ENCODE measurements at places on chromosomes 13 and 19.

GRCh38 chr19:45878043-45878794, 7.7 kb downstream of the IRF2BP1 start:
- DNase-seq = no peak

DNA sequence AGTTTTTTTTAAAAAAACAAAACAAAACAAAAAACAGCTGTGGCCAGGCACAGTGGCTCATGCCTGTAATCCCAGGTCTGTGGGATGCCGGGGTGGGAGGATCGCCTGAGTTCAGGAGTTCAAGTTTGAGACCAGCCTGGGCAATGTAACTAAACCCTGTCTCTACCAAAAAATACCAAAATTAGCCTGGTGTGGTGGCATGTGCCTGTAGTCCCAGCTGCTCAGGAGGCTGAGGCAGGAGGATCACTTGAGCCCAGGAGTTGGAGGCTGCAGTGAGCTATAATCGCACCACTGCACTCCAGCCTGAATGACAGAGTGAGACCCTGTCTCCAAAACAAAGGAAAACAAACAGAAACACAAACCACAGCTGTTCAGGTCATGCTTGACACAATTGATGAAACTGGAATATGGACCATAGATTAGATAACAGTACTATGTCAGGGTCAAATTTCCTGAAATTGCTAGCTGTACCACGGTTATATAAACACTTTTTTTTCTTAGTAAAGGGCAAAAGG, 6.9 kb upstream of the ANGPTL4 start:
- DNase-seq = no peak

DNA sequence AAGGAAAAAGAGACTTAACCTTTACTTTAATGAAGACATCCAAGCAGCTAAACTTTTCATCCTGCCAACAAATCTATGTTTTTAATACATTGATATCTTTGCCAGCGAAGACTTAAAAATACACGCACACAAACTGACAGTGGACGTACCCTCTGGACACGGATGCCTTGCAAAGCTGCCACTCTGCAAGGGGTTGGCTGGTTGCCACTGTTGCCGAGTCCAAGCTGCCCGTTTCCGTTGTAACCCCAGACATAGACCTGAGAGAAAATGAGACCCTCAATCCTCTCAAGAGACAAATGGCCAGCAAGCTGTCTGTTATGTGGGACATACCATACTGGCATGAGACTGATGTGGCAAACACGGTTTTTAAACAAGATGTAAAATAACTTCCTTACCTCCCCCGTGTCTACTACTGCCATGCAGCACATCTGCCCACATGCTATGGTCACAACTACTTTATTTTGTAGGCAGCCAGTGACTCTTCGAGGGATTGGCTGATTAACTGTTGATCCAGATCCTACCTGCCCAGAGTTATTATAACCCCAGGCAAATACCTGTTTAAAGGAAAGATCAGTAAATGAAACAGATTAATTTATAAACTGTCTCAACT, 21.2 kb downstream of the RCBTB2 start:
- no peak for DNase-seq

DNA sequence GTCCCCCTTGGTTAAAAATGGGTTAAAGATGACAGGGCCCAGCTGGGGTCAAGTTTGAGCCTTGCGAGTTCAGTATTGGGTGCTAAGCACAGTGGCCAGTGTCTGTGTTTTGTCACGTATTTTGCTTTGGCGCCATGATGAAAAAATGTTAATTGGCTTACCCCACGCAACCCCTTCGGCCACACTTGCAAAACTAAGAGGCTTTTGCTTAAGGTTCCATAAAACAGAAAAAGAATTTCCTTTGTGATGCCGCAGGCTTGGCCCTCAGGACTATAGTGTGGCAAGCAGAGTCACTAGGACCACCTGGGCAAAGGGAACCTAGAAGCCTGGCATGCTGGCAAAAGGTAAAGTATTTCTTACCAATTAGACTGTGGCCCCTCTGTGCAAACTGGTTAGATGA, 20.7 kb downstream of the DPRX start:
- no peak for DNase-seq

DNA sequence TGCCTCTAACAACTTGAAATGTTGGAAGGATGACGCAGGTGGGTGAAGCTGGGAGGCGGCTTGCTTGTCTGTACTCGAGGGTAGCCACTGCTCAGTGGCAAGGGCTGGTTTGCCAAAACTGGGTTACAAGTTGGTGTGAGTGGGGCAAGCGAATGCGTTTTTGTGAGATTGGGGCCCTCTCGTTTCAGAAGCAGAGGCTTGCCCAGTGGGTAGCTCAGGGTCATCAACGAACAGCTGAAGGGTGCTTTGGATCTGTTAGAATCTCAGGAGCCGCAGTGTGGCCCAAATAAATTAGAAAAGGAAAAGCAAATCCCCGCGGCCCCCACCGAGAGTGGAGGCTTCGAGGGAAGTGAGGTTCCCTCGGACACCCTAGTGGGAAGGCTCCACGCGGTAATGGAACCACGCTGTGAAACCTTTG, 7.3 kb downstream of the ATP4B start:
- DNase-seq = no peak

GRCh38 chr19:12260861-12261260, 33.8 kb downstream of the ZNF44 start:
- no peak for DNase-seq

DNA sequence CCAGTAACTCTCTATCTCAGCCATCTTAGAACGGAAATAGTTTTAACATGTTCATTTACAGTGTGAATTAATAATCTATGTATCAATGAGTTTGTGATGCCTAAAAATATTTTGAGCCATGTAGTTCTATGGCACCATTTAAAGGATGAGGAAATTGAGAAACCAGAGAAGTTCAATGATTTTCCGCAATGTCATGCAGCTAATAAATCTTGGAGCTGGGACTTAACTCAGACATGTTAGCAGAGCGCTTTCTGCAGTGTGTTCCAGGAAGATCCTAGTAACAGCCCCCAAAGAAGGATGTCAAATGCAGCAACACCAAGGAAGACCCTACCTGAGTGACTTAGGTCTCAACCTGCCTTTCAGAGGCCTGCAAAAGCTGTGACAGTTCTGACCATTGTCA, 99.3 kb upstream of the RAP2A start:
- DNase-seq = no peak

DNA sequence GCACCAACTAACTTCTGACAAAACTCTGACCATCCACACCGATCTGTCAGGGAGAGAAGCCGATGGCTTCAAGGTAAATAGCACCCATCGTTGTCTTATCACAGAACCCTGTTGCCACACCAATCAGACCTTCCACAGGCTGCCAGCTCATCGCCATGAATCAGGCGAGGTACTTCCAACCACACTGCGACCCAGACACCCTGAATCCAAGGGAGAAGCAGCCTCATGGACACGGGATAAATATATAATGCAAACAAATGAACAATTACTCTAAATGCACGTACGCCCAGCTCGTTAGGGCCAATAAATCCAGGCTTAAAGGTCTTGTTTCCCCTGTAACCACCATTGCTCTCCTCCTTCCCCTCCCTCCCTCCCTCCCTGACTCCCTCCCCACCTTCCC, 20.8 kb downstream of the RANBP3 start:
- no peak for DNase-seq

Measured in suppressor macrophage treated with lipopolysaccharide for 1 hour (primary cell).